GM12864 (cell line): ENCODE measurements at places on chromosomes 16 and 17.
A peak's percentile ranks its signal among the peaks of the same experiment; 100 is the strongest.

- no peak for DNase-seq
These were observed 503 bp downstream of the C16orf54 start for GRCh38 chr16:29745121-29745852.

- no peak for DNase-seq
These were observed 11.2 kb upstream of the MTSS2 start for GRCh38 chr16:70696952-70697593.

DNA sequence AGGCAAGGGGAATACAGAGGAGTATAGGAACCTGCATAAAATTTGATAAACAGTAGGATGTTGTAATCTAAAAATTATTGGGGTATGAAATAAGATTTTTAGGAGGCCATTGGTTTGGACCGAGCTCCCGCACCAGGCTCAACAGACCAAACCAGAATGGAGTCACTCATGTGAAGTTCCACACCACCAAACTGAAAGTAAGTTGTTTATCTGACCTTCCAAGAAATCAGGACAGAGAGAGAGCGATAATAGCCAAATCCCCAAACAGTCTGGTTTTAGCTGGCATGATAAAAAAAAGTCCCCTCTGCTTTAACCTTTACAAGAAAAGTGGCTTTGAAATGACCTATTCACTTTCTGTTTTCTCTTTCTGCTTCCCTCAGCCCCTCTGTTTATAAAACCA is 45.7 kb upstream of the SIAH1 start:
- no peak for DNase-seq

DNA sequence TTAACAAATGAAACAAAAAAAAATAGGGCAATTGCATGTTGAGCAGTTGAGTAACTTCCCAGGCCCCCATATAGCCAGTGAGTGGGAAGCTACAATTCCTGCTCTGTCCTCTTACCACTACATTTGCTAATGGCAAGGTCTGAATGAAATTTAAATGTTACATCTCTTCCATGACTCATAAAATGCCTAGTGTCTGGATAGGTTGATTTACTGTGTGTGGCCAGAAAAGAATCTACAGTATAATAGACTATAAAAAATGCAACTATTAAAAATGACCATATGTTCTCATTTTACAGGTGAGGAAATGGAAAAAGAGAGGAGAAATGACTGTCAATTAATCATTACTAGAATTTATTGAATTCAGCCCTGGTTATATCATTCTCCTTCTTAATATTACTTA is 1199.3 kb downstream of the CDH11 start:
- no peak for DNase-seq

DNA sequence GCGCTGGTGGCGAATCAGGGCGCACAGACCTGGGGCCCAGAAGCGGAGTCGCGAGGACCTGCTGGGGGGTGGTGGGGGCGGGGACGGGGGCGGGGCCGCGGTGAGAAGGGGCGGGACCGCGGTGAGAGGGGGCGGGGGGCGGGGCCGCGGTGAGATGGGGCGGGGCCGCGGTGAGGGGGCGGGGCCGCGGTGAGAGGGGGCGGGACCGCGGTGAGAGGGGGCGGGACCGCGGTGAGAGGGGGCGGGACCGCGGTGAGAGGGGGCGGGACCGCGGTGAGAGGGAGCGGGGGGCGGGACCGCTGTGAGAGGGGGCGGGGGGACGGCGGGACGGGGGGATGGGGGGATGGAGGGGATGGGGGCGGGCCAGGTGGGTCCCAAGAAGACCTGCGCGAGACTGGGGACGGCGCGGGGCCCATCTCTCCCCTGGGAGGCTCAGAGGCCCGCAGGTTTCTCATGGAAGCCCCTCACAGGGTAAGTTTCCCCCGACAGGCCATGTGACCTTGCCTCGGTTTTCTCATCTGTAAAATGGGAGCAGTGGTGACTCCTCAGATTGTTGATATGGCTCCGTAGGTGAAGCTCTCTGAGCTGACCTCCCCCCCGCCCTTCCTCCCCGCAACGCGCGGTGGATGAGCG is 28.6 kb upstream of the DBNDD1 start:
- DNase-seq = no peak

GRCh38 chr16:58481931-58482330 is 18.0 kb upstream of the NDRG4 start:
- DNase-seq = no peak

- DNase-seq = no peak
These were observed 15.0 kb downstream of the MYH13 start for GRCh38 chr17:10357768-10358167.

GRCh38 chr16:4015275-4016004 is 100.8 kb downstream of the ADCY9 start:
- no peak for DNase-seq

DNA sequence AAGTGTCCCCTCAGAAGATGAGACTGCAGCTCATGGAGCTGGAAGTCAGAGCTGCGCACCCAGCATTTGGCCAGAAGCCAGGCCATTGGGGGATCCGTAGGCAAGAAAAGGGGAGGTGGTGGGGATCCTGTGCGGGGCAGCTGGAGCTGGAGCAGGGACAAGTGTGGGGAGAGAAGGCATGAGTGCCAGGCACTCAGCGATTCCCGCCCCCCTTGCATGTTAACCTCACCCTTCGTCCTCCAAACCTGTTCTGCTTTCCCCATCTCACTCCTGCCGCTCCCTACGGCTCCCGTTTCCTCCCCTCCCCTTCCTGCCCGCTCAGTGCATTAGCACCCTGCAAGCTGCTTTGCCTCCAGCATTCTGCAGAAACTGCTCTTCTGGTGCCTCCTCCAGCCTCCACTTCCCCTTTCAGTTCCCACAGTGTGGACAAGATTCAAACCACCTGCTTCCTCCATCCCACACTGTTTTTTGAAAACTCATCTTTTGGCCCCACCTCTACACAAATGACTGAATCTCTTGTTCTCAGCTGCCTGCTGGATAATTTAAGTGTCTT is 5.6 kb downstream of the ALOX15 start:
- DNase-seq = peak; percentile 77

DNA sequence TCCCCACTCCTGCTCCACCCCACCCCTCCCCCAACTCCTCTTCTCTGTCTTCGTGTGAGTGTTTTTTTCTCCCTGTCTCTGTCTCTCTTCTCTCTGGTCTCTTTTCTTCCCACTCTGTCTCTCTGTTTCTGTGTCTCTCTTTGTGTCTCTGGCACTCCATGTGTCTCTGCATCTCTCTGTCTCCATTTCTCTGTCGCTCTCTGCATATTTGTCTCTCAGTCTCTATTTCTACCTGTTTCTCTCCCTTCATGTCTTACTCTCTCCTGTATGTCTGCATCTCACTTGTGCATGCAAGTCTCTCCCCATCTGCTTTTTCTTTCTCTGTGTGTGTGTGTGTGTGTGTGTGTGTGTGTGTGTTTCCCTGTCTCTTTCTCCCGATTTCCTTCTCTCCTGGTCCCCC is 68.2 kb downstream of the LYRM1 start:
- DNase-seq = no peak

DNA sequence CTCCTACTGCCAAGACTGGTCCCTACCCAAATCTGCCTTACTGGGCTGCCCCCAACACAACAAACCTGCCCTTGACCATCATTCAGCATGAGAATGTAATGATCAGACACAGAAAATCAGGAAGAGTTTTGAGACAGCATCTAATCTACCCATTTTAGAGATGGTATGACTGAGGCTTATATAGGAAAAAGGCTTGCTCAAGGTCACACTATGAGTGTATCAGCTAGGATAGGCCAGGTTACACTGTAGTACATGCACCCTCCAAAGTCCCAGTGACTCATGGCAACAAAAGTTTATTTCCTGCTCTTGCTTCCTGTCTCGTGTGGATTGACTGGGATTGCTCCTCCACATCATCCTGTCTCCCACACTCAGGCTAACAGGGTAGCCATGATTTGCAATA is 27.9 kb downstream of the NLRC5 start:
- DNase-seq = no peak

DNA sequence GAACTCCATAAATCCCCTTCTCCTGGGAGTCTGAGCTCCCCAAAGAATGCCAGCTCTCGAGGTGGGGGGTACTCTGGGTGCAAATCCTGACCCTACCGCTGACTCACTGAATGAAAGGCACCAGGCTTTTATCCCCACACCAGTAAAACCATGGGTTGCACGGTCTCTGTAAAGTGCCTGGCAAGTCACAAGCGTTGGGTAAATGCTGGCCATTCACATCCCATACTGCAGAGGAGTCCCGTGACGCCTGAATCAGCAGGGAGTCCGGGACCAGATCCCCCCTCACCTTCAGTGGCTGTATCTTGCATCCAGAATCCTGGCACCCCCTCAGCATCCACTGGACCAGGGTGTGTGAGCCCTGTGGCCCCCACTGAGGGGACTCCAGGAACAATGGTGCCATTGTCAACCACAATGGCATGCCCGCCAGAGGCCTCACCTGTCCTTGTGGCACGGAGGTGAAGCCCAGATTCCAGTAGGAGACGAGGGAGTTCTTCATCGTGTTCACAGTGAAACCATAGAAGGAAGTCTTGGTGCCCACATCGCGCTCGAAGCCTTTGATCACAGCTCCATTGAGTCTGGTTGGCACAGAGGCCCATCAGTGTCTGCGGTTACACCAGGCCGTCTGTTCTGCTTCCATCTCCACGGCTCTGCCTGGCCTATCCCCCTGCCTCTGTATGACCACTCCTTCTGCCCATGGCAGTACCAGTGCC is 13.3 kb downstream of the ST6GALNAC2 start:
- no peak for DNase-seq

- no peak for DNase-seq
These were observed 160.6 kb downstream of the TANC2 start for GRCh38 chr17:63126607-63127006.

GRCh38 chr17:42275527-42276358 is 448 bp downstream of the STAT5B start:
- DNase-seq = no peak

- DNase-seq = no peak
These were observed 58.0 kb downstream of the PITPNC1 start for GRCh38 chr17:67435122-67435521.
